Progenitor cell of endocrine pancreas (in vitro differentiated cells): ENCODE measurements at places on chromosomes 4 and X. TPM values are rescaled to one million over a fixed set of nuclear protein-coding genes. Genes with fewer than 3 reads are reported as not detected.

DNA sequence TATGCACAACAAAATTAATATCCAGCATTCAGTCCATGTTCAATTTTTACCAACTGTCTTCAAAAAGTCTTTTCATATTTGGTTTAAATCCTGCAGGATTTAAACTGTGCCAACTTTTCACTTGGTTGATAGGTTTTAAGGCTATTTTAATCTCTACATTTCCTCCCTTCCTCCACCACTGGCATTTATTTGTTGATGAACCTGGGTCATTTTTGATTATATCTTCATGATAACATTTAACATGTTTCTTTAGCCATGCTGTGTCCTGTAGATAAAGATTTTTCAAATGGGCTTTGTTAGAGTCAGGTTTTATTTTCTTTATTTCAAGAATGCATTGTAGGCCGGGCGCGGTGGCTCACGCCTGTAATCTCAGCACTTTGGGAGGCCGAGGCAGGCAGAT, 216.4 kb downstream of the ARHGAP10 start:
- no peak for DNase-seq
- H3K27ac ChIP-seq: no peak overlapping the region
- no peaks in the 10 kb centered on the region for H3K4me1 ChIP-seq
- H3K4me3 ChIP-seq: no peak overlapping the region
- peaks cover 19% of the 10 kb centered on the region for H3K36me3 ChIP-seq

GRCh38 chrX:34586936-34587335, 70.1 kb downstream of the TMEM47 start:
- H3K27me3 ChIP-seq: no peaks in the 10 kb centered on the region
- no peak overlapping the region for H3K4me3 ChIP-seq
- DNase-seq: no peak
- H3K36me3 ChIP-seq: no peaks in the 10 kb centered on the region
- H3K4me1 ChIP-seq: peaks cover 5% of the 10 kb centered on the region

DNA sequence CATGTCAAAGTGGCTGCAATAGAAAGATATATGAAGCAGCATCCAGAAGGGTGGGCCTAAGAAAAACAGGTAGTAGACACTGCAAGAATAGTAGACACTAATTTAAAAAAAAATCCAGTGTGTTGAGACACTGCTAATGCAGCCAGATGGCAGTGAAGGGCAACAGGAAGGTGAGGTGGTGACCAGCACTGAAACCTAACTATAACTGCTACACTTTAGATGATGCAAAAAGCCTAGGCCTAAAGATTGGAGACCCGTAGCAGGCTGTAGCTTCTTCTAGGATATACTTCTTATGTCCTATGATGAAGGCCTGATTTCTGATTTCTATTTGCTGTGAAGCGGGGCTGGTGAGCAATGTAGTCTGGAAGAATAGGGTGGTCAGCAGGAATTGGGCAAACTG, 38.7 kb upstream of the SH3KBP1 start:
- H3K27ac ChIP-seq: no peak overlapping the region
- no peaks in the 10 kb centered on the region for H3K4me1 ChIP-seq
- no peaks in the 10 kb centered on the region for H3K27me3 ChIP-seq
- H3K4me3 ChIP-seq: no peak overlapping the region
- no peak for DNase-seq

DNA sequence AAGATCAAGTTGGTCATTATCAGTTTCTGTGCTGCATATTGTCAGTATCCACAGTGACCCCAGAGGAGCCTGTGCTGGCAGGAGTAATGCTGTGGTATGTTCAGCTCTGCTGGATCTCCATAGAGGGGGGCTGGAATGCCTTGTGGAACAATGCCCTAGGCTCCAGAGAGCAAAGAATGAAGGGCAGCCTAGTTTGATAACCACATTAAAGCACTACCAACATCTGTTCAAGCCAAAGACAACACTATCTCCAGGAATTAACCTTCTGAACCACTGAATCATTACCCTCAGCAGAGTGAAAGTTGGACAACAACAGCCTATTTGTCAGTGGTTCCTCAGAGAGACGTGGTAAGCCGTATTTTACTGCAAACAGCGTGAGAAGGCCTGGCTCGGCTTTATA, 192.3 kb upstream of the CXorf66 start:
- H3K27me3 ChIP-seq: peaks cover 11% of the 10 kb centered on the region
- H3K4me3 ChIP-seq: no peak overlapping the region
- H3K4me1 ChIP-seq: peaks cover 4% of the 10 kb centered on the region
- H3K36me3 ChIP-seq: no peaks in the 10 kb centered on the region
- peak overlapping the region; percentile 35 for H3K27ac ChIP-seq

- peaks cover 4% of the 10 kb centered on the region for H3K4me1 ChIP-seq
- H3K36me3 ChIP-seq: no peaks in the 10 kb centered on the region
- H3K27ac ChIP-seq: no peak overlapping the region
- H3K27me3 ChIP-seq: peaks cover 3% of the 10 kb centered on the region
- no peak overlapping the region for H3K4me3 ChIP-seq
Observed at GRCh38 chrX:39869846-39870601, 227.7 kb downstream of the BCOR start.

DNA sequence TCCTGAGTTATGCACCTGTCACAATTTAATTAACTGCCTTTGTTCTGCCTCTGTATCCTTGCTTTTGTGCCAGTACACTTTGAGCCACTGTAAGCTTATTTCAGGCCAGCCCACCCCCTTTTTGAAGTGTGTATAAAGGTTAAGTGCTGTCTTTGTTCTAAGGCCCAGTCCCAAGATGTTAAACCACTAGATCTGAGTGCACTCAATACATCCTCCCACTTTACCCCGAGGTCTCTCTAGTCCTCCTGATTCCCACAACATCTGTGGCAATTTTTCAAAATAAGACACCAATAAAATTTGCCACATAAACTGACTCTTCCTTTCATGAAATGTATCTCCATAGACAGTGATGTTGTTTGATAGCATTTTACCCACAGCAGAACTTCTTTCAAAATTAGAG, 124.1 kb upstream of the SPIN4 start:
- no peaks in the 10 kb centered on the region for H3K27me3 ChIP-seq
- no peaks in the 10 kb centered on the region for H3K4me1 ChIP-seq
- peaks cover 43% of the 10 kb centered on the region for H3K36me3 ChIP-seq
- no peak overlapping the region for H3K4me3 ChIP-seq
- no peak overlapping the region for H3K27ac ChIP-seq
- DNase-seq: no peak

DNA sequence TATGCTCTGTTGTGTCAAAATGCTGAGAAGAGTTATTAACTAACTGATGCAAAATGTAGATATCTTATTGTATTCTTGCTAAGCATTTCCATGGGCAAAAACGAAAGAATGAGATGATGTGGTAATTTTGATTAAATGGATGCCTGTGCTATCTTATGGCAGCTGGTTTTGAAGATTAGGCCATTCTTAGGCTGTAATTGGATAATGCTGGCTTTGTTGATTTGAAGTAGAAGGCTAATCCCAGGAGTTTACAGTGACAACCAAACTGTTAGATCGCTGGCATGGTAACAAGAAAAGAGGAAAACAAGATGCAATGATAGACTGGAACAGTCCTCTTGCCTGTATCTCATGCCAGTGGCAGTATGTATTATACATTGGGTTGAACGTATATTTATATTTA, 74.1 kb upstream of the WDR44 start:
- H3K27me3 ChIP-seq: no peaks in the 10 kb centered on the region
- H3K27ac ChIP-seq: no peak overlapping the region
- no peak for DNase-seq
- no peak overlapping the region for H3K4me3 ChIP-seq

GRCh38 chr4:67201334-67201733, 344.0 kb downstream of the CENPC start:
- H3K36me3 ChIP-seq: no peaks in the 10 kb centered on the region
- DNase-seq: no peak
- no peak overlapping the region for H3K27ac ChIP-seq
- no peaks in the 10 kb centered on the region for H3K27me3 ChIP-seq

DNA sequence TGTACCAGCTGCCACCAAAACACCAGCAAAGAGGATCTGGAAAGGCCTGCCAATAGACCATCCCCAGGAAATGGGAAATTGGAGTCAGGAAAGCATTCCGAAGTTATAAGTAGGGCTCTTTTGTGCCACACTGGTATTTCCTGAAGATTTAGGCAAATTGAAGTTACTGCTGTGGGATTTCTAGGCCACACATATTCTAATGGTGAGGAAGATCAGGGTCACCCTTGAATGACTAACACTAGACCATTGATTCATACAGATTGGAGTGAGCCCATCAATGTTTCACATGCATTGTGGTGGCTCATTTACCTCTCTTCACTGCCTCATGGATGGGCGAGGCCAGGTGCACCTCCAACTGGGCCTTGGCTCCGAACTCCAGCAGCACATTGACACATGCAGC, 22.6 kb downstream of the ASB11 start:
- H3K4me1 ChIP-seq: no peaks in the 10 kb centered on the region
- H3K27ac ChIP-seq: no peak overlapping the region
- no peaks in the 10 kb centered on the region for H3K36me3 ChIP-seq
- H3K27me3 ChIP-seq: no peaks in the 10 kb centered on the region

- no peaks in the 10 kb centered on the region for H3K36me3 ChIP-seq
- no peak for DNase-seq
- H3K27me3 ChIP-seq: peaks cover 8% of the 10 kb centered on the region
- H3K4me1 ChIP-seq: no peaks in the 10 kb centered on the region
- H3K27ac ChIP-seq: no peak overlapping the region
Observed at GRCh38 chr4:54976682-54977081, 148.7 kb downstream of the KDR start.

GRCh38 chr4:119103263-119103662, 32.4 kb upstream of the MYOZ2 start:
- DNase-seq: no peak
- H3K4me3 ChIP-seq: no peak overlapping the region
- peaks cover 6% of the 10 kb centered on the region for H3K4me1 ChIP-seq
- peak overlapping the region; percentile 29 for H3K27ac ChIP-seq

DNA sequence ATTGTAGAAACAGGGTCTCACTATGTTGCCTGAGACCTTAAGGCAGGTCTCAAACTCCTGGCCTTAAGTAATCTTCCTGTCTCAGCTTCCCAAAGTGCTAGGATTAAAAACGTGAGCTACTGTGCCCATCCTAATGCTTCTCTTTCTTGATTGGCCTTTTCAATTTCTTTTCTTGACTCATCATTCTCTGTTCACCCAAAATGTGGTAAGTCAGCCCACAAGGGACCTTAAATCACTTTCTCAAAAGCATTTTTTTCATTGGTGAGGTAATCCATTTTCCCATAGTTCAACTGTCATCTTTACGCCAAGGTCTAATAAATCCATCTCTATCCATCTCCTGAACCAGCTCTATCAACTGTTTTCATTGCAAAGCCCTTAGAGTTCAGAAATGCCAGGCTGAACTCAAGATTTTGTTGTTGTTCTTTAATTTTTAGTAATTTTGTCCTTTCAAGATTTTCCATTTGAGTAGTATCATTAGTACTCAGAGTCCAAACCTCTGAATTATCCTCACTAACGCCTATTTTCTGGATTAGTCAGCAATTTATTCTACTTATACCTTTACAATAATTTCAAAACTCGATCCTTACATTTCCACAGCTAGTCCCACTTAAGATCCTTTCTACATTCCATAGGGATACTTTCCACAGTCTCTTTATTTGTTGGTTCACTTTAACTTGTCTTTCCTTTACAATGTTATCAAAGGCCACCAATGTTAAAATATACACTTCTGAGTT, 528.6 kb downstream of the IL15 start:
- no peak overlapping the region for H3K27ac ChIP-seq
- H3K4me1 ChIP-seq: no peaks in the 10 kb centered on the region
- DNase-seq: no peak
- H3K27me3 ChIP-seq: no peaks in the 10 kb centered on the region
- no peaks in the 10 kb centered on the region for H3K36me3 ChIP-seq

GRCh38 chr4:47218631-47219030, 187.3 kb downstream of the GABRB1 start:
- H3K36me3 ChIP-seq: no peaks in the 10 kb centered on the region
- peaks cover 15% of the 10 kb centered on the region for H3K27me3 ChIP-seq
- H3K27ac ChIP-seq: no peak overlapping the region
- H3K4me1 ChIP-seq: peaks cover 7% of the 10 kb centered on the region
- no peak overlapping the region for H3K4me3 ChIP-seq

DNA sequence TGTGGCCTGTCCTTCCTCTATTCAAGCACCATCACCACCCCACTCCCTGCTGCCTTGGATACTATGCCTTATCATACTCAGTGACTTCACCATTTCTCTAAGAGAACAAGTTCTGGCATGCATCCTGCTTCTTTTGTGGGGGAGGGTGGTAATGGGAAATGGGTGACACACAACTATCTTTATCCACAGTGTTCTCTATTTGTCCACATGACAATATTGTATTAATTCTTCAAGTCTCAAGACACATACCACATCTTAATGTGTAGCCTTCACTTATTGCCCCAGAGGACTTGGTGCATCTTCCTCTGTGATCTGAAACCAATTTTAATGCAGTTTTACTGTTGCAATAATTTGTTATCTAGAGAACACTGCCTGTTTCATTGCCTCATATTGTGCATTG, 29.3 kb upstream of the UGT2B7 start:
- H3K36me3 ChIP-seq: peaks cover 8% of the 10 kb centered on the region
- no peaks in the 10 kb centered on the region for H3K27me3 ChIP-seq
- no peaks in the 10 kb centered on the region for H3K4me1 ChIP-seq
- no peak overlapping the region for H3K4me3 ChIP-seq
- H3K27ac ChIP-seq: no peak overlapping the region

- peaks cover 12% of the 10 kb centered on the region for H3K27me3 ChIP-seq
- H3K36me3 ChIP-seq: no peaks in the 10 kb centered on the region
- peaks cover 10% of the 10 kb centered on the region for H3K4me1 ChIP-seq
- peak; percentile 26 for DNase-seq
- peak within 1 kb of the TSS; percentile 95 for H3K27ac ChIP-seq
- peak within 1 kb of the TSS; percentile 83 for H3K4me3 ChIP-seq
Observed at GRCh38 chrX:119757979-119758730, at the start of gene SOWAHD. TSS of gene SOWAHD (plus strand) at chrX:119758588. CDS start at chrX:119758668, 80 bp downstream.

DNA sequence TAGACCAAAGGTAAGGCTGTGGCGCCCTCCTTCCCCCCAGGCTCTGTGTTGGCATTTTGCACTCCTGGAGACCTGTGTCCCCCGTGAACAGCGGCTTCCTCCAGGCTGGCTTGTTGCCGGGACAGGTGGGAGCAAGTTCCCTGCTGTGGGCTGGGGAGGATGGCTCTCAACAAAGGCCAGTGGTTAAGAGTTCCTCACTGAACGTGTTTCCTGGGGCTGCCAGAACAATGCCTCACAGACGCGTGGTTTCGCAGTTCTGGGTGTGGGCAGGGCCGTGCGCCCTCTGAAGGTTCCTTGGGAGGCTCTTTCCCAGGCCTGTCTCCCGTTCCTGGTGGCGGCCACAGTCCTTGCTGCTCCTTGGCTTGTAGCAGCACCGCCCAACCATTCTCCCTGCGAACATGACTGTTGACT, 33.4 kb downstream of the NELFA start:
- H3K27me3 ChIP-seq: no peaks in the 10 kb centered on the region
- H3K36me3 ChIP-seq: peaks cover 37% of the 10 kb centered on the region
- DNase-seq: no peak
- H3K27ac ChIP-seq: peak overlapping the region; percentile 52
- H3K4me1 ChIP-seq: no peaks in the 10 kb centered on the region
- no peak overlapping the region for H3K4me3 ChIP-seq

DNA sequence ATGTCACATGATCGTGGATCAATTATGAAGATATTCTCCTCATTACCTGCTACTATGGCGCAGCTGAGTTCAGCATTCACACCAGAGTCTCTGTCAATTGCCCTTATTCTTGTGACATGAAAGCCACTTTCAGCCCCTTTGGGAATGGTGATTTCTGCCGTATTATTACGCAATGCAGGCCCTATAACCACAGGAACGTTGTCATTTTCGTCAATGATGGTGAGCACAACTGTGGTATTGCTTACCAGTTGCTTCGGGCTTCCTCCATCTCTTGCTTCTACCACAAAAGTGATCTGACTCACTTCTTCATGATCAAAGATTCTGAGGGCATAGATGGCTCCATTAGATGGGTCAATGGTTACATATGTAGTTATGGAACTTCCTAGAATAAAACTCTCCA, 2.1 kb downstream of the PCDH18 start:
- H3K4me1 ChIP-seq: peaks cover 10% of the 10 kb centered on the region
- H3K27me3 ChIP-seq: no peaks in the 10 kb centered on the region
- peaks cover 6% of the 10 kb centered on the region for H3K36me3 ChIP-seq
- no peak overlapping the region for H3K27ac ChIP-seq
- no peak overlapping the region for H3K4me3 ChIP-seq

CCKAR gene
- 2.4 and 2.7 TPM in 2 replicates for total RNA-seq

SASH3 gene
- not detected in 2 replicates for total RNA-seq

CNKSR2 gene
- total RNA-seq: 28.0 TPM in 2 replicates
